ENCODE measurements at places on chromosomes 4 and X.

GRCh38 chr4:71049395-71049794, 55.9 kb downstream of the DCK start:
- no peak for DNase-seq

- no peak for DNase-seq
These were observed 95.0 kb downstream of the NYX start for GRCh38 chrX:41542135-41542534.

DNA sequence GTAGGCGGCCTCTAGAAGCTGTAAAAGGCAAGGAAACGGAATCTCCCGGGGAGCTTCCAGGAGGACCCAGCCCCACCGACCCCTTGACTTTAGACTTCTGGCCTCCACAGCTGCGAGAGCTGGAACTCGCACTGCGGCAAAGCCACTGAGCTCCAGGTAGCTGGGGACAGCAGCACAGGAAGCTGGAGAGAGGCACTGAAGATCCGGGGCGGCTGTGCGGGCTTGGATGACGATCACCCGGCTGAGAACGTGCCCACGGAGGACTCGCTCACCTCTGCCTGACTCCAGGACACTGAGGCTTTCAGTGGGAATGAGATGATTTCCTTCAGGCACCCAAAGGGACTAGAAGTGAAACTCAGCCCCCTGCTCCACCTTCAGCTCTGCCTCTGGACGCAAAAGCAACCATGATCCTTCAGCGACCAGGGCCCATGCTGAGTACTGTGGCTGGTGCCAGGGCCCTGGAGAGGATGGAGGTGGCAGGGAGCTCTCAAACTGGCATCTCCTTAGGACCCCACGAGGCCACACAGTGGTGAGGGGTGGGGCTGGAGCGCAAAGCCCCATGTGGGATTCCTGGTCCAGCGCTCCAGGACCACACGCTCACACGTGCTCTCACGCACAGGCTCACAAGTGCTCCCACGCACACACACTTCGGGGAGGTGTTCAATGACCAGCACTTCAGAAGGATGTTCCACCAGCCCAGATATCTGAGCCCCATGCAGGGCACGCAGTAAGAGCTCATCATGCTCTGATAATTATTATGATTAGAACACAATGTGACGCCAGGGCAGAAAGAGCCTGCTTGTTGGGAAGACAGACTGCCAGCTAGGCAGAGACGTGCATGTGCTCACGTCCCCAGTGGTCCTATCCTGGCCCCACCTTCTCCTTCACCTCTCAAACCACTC, 47.2 kb downstream of the ADRA2C start:
- DNase-seq: no peak

DNA sequence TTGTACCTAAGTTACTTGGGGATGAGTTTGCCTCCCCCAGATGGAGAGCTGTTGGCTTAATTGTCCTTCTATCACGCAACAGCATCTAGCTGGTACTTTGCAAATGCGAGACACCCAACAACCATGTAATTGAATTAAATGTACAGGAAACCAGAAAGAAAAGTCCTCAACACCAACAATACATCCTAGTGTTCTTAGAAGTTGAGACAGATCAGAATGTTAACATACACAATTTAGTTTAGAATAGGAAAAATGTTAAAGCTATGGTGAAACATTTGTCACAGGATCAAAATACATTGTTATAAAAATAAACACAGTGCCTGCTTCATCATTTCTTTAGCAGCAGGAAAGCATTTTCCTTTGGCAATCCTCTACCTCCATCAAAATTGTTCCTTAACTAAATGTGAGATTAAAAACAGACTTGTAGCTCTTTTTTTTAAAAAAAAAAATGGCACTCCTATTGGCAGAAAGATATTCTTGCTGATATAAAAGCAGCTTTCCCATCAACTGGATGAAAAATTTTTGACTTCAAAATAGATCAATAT, 163.1 kb upstream of the MID1 start:
- DNase-seq: no peak

GRCh38 chrX:130120321-130120731, 10.0 kb upstream of the ELF4 start:
- no peak for DNase-seq

DNA sequence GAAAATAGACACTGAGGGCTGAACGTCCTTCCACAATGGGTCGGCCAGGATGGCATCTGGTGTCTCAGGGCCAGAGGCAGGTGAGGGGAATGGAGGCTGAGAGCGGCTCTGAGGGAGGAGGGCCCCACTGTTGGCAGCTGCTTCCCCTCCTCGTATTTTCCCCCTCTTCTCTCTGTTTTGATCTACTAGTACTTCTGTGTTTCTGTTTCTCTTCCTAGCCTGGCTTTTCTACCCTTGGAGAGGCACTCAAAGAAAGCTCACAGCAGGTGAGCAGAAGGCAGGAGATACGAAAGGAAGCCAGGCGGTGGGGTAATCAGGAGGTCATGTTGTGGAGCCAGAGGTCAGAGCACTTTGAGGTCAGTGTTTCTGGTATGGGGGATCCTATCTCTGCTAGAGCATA, 151.8 kb upstream of the GATB start:
- DNase-seq: no peak

- DNase-seq: no peak
These were observed 50.1 kb upstream of the CLNK start for GRCh38 chr4:10734697-10735096.

DNA sequence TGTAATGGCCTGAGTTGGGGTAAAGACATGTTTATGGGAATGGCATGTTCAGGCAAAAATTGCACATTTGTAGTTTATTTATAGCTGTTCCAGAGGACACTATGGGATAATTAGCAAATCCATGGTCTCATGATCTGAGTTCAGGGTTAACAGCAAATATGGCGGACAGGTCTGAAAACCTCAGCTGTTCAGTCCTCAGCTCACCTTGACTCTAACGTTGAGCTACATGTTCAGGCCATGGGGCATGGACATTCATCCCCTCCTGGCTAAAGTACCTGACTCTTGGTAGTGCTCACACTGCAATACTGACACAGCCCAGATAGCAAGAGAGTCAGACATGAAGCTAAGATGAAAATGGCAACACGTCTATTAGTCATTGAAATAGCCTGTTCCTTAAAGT, 161.6 kb upstream of the GPC4 start:
- no peak for DNase-seq

DNA sequence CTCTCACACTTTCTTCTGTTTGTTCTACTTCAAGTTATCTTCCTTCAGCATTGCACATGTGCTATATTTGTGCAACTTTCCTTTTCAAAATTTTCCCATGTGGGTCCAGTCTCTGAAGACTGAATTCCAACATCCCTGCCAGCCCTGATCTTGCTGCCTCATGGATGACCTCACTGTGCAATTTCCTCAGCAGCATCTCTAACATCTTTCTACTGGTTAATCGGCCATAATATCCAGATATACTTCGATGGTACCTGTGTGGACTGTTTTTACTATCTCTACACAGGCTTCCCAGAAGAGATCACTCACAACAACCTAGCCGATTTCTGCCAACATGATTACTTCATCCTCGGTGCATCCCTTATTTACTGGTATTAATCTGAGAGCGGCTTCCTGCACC, 41.5 kb downstream of the GPM6A start:
- DNase-seq: no peak

DNA sequence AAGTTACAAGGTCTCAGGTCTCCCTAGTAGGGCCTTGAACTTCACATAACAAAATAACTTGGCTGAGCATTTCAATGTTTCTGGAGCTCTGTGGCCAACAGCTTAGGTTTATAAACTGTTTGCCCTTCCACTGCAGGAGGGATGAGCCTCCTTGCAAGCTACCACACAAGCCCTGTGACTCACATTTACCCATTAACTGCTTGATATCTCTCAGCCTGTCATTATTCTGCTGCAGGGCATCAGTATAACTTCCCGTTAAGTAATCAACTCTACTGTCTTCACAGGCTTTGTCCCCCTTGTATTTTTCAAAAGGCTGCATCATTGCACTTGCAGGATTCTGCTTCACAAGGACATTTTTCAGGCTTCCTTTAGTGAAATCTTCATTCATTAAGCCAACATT, 151.7 kb upstream of the CXCL13 start:
- no peak for DNase-seq

DNA sequence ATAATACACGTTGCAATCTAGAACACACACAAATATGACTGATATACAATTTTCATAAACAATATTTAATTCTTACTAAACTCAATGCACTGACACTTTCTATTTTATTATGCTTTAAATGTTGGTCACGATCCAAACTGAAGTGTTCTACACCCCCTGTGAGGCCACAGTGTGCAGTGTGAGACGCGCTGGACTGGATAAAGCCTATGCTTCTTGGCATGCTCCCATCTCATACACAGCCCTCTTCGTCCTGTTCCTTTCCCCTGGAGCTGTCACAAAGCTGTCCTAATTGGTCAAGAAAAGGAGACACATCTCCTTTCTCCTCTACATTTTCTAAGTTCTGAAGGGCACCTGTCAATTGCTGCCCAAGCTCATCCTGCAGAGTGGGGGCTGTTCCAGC, 72.0 kb downstream of the SCD5 start:
- DNase-seq: no peak

- DNase-seq: no peak
These were observed 22.3 kb downstream of the APLN start for GRCh38 chrX:129632443-129632842.

GRCh38 chr4:141724646-141725045, 88.3 kb downstream of the IL15 start:
- no peak for DNase-seq

DNA sequence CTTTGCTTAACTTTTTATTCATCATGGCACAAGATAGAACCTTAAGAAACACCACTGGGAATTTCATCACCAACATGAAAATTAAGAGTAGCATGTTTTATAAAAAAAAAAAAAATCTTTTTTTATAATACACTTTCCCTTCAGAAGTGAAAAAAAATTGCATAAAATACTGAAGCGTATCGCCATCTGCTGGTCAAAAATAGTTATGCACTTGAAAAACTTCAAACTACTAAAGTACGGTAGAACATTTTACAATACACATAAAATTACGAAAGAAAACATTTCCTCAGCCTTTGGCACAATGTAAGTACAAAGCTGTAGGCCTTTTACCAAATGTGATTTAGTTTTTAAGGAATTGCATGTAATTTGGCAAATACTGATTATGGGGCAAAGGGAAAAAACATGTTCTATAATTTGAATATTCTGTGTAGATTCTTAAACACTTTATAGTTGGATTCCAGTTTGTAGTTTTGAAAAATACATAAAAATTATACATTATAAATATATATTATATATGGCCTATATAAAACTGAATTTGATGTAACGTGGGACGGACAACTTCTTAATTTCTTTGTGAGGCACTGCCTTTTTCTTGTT, 26.5 kb downstream of the HCCS start:
- no peak for DNase-seq
